Ascending aorta (tissue), 2 donors: ENCODE measurements at places on chromosomes 13 and 19. TPM values are rescaled to one million over a fixed set of nuclear protein-coding genes. Genes with fewer than 3 reads are reported as not detected.

- no peak for DNase-seq
Measured at GRCh38 chr13:85412448-85412847, 386.8 kb downstream of the SLITRK6 start.

DNA sequence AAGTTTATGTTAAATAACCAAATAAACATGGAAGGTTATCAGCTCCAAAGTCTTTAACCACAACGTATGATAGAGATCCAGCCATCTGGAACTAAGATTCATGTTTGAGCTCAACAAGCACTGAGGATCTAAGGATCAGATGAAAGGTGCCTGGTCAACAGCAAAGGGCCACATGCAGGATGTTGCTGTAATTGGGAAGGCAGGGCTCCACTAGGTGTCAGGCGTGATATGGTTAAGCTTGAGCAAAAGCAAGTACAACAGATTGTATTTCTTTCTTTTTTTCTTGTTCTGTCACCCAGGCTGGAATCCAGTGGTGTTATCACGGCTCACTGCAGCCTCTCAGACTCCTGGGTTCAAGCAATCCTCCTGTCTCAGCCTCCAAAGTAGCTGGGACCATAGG lies 12.0 kb downstream of the EBPL start:
- no peak for DNase-seq

The SHC2 gene
- total RNA-seq: 51.2 TPM

The CEACAM8 gene
- not detected for total RNA-seq

DNA sequence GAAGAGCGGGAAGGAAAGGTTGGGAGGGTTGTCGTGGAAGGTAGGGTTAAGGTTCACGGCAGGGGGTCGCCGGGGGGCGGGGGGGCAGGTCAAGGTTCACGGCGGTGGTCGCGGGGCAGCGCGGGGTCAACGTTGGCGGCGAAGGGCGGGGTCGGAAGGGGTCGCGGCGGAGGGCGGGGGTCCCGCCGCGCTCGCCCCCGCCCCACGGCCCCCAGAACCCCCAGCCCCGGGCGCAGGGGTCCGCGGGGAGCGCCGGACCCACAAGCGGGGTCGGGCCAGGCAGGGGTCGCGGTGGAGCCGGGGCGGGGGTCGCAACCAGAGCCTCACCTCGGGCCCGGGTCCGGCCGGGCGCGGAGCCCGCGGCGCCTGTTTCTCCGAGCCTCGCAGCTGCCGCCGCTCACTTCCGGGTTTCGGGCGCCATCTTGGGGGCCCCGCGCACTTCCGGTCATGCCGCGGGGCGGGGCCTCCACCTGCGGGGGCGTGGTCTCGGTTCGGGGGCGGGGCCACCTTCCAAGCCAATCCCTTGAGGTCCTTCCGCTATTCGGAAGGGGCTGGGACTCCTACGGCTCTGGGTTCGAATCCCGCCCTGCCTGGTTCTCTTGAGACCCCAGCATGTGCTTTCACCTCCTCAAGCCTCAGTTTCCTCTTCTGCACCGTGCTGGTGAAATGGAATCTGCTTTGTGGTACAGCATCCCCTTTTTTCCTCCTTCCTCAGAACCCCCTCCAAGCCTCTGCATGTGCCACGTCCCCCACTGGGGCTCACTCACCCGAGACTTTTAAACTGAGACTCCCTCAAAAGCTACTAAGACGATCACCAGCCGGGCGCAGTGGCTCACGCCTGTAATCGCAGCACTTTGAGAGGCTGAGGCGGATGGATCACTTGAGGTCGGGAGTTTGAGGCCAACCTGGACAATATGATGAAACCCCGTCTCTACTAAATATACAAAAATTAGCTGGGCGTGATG lies at the start of gene SBNO2:
Gene SBNO2 (minus strand): TSS at position 424 of the 965 bp plus-strand sequence. CDS start 19,992 bp downstream, outside the sequence.
- no peak for DNase-seq
